ENCODE measurements at places on chromosomes 7 and 10.

GRCh38 chr7:1114505-1114904, 26.6 kb downstream of the GPER1 start:
- DNase-seq, result no peak

- no peak for DNase-seq
Measured at GRCh38 chr7:149728491-149729375, 44.7 kb downstream of the ZNF467 start.

GRCh38 chr7:144513334-144513733, 109.8 kb upstream of the NOBOX start:
- no peak for DNase-seq

DNA sequence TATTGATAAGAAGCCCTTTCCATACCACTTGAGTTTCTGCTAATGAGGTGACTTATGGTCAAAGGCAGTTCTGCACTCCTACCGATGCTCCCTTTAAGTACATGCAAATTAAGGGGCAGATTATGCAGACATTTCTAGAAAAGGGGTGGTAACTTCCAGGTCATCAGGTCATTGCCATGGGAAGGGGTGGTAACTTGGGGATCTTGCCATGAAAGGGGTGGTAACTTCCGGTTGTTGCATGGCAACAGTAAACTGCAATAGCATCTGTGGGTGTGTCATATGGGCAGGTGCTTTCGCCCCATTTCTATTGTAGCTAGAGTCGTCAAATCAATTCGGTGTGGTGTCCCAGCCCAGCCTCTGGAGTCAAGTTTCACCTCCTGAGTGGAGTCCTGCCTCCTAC, 150.9 kb downstream of the UBE2H start:
- DNase-seq, result no peak

DNA sequence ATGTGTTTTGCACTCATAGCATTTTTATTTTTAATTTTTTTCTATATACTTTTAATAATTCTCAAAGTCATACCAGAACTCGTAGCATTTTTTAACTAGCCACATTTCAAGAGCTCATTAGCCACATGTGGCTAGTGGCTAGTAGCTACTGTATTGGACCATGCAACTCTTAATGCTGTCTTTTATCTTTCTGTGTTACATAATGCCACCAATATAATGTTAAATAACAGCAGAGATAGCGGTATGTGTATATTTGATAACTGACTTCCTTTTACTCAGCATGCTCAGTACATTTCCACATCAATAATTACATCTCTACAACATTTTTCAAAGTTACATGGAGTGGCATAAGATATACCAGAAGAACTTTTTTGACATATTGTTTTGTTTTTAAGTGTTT, 91.4 kb downstream of the CDK13 start:
- DNase-seq, result no peak

DNA sequence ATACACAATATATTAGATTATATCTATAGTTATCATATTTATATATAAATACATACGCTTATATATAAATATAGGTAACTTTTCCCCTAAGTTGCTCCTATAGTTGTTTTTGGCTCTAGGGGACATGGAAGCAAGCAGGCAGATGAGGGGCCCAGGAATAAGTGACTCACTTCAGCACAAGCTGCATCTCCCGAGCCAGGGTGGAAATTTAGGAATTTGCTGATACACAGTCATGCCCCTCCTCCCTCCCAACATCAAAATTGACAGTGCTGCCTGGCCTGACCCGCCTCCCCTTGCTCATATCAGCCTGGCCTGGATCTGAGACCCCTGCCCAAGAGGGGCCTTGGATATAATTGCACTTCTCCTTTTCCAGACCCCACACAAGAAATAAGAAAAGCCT, 33.8 kb downstream of the MKI67 start:
- DNase-seq, result no peak

GRCh38 chr7:123643495-123644441, 11.9 kb upstream of the LMOD2 start:
- DNase-seq, result no peak

Data from stimulated activated CD4-positive, alpha-beta T cell treated with anti-CD3 and anti-CD28 coated beads, Interleukin-4, amount 100 ng/mL, for 4 hours (primary cell).